Tibial artery (tissue), 4 donors: ENCODE measurements at places on chromosomes 13 and 19.

GRCh38 chr19:19269952-19270694 lies 3.0 kb downstream of the TM6SF2 start:
- no peak for DNase-seq
- H3K27me3 ChIP-seq, result no peaks in the 10 kb centered on the region
- H3K4me1 ChIP-seq, result peaks cover 10% of the 10 kb centered on the region

- peaks cover 37% of the 10 kb centered on the region for H3K4me1 ChIP-seq
- H3K36me3 ChIP-seq, result no peaks in the 10 kb centered on the region
- no peak overlapping the region for H3K4me3 ChIP-seq
Measured at GRCh38 chr13:33263976-33264619, 21.5 kb downstream of the STARD13 start.

- no peaks in the 10 kb centered on the region for H3K27me3 ChIP-seq
- H3K27ac ChIP-seq, result no peak overlapping the region
Measured at GRCh38 chr19:18253716-18254115, 20.5 kb downstream of the IQCN start.

- no peaks in the 10 kb centered on the region for H3K36me3 ChIP-seq
- DNase-seq, result no peak
- no peak overlapping the region for H3K4me3 ChIP-seq
- H3K27me3 ChIP-seq, result no peaks in the 10 kb centered on the region
- H3K4me1 ChIP-seq, result no peaks in the 10 kb centered on the region
- no peak overlapping the region for H3K27ac ChIP-seq
Measured at GRCh38 chr13:105538346-105538745, 997.1 kb downstream of the EFNB2 start.

GRCh38 chr13:91468301-91468700 lies 69.9 kb downstream of the GPC5 start:
- no peak overlapping the region for H3K4me3 ChIP-seq
- no peaks in the 10 kb centered on the region for H3K36me3 ChIP-seq
- no peaks in the 10 kb centered on the region for H3K27me3 ChIP-seq
- H3K27ac ChIP-seq, result no peak overlapping the region
- H3K4me1 ChIP-seq, result no peaks in the 10 kb centered on the region
- DNase-seq, result no peak

GRCh38 chr19:31499281-31500196 lies 150.3 kb upstream of the TSHZ3 start:
- no peak overlapping the region for H3K4me3 ChIP-seq
- no peak for DNase-seq
- H3K4me1 ChIP-seq, result no peaks in the 10 kb centered on the region

DNA sequence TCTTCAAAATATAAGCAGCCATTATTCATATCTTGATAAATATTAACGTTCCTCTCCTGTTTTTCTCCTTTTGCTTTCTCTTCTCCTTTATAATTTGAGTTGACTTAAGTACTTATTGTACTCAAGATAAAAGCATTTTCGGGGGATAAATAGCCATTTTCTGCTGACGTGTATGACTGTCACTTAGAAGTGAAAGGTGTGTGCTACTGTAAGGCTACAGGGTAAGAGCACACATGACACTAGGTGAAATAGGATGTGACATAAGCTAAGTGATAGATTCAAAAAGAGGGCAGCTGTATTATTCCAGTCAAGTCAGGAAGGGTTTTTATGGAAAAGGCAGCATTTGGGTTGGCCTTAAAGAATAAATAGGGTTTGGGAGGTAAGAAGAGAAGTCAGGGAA lies 128.5 kb downstream of the GPC6 start:
- DNase-seq, result no peak
- no peak overlapping the region for H3K27ac ChIP-seq
- H3K4me1 ChIP-seq, result no peaks in the 10 kb centered on the region
- H3K36me3 ChIP-seq, result no peaks in the 10 kb centered on the region
- no peak overlapping the region for H3K4me3 ChIP-seq
- no peaks in the 10 kb centered on the region for H3K27me3 ChIP-seq

DNA sequence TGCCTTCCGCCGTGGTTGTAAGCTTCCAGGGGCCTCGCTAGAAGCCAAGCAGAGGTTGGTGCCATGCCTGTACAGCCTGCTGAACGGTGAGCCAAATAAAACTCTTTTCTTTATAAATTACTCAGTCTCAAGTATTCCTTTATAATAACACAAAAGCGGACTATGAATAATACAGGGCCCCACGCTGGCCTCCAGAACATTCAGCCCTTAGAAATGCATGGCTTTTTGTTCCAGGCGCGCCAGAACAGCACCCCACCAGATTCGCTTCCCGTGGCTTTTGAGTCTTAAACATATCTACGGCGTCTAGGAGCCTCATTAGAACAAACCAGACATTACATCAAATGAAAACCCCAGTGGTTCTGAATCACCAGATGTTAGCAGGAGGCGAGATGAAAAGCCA lies 75.1 kb downstream of the SLC15A1 start:
- no peaks in the 10 kb centered on the region for H3K36me3 ChIP-seq
- DNase-seq, result no peak
- no peak overlapping the region for H3K4me3 ChIP-seq
- no peaks in the 10 kb centered on the region for H3K4me1 ChIP-seq
- H3K27ac ChIP-seq, result no peak overlapping the region

DNA sequence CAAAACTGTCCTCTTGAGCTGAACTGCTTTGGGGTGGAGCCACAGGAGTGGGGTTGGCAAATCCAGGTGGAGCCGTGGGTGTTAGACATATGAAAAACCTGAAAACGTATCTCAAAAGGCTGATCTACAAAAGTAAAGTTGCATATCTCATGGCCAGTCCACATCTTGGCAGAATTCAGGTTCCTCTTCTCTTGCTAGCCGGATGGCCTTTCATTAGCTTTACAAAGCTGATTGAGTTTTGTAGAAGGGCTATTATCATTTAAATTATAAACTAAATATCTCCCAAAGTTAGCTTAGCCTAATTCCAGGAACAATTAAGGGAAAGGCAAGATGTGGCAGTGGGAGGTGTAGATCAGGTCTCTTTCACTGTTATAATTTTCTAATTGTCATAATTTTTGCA lies 1427.7 kb downstream of the EFNB2 start:
- no peak overlapping the region for H3K4me3 ChIP-seq
- H3K27me3 ChIP-seq, result no peaks in the 10 kb centered on the region
- H3K27ac ChIP-seq, result no peak overlapping the region
- DNase-seq, result no peak
- no peaks in the 10 kb centered on the region for H3K36me3 ChIP-seq
- no peaks in the 10 kb centered on the region for H3K4me1 ChIP-seq

DNA sequence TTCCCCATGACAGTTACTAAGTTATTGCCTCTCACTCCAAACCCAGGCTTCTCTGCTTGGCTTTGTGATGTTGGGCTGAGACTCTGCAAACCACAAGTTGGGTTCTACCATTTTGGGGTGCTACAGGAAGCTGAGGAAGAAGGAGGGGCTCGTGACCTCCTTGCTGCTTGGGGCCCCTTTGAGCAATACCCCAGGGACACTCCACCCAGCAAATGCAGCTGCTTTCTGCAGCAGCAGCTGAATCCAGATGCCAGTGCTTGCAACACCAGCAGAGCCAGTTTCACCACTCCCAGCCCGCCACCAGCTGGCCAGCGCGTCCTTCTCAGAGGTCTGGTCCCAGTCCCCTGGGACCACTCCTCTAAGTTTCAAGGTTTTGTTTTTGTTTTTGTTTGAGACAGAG lies 22.0 kb upstream of the UBAC2 start:
- H3K36me3 ChIP-seq, result no peaks in the 10 kb centered on the region
- no peak overlapping the region for H3K27ac ChIP-seq
- no peak overlapping the region for H3K4me3 ChIP-seq

- peaks cover 61% of the 10 kb centered on the region for H3K27me3 ChIP-seq
- DNase-seq, result no peak
- no peak overlapping the region for H3K4me3 ChIP-seq
- no peaks in the 10 kb centered on the region for H3K36me3 ChIP-seq
- H3K27ac ChIP-seq, result no peak overlapping the region
- H3K4me1 ChIP-seq, result peaks cover 5% of the 10 kb centered on the region
Measured at GRCh38 chr19:19227217-19227616, 15.5 kb downstream of the NCAN start.

GRCh38 chr13:85586422-85586831 lies 212.8 kb downstream of the SLITRK6 start:
- H3K4me3 ChIP-seq, result no peak overlapping the region
- no peak for DNase-seq
- no peaks in the 10 kb centered on the region for H3K4me1 ChIP-seq
- no peaks in the 10 kb centered on the region for H3K36me3 ChIP-seq
- no peaks in the 10 kb centered on the region for H3K27me3 ChIP-seq
- H3K27ac ChIP-seq, result no peak overlapping the region

GRCh38 chr19:55304279-55304978 lies 20.6 kb downstream of the BRSK1 start:
- H3K36me3 ChIP-seq, result no peaks in the 10 kb centered on the region
- no peak overlapping the region for H3K27ac ChIP-seq
- H3K27me3 ChIP-seq, result peaks cover 2% of the 10 kb centered on the region
- H3K4me3 ChIP-seq, result no peak overlapping the region

- H3K27ac ChIP-seq, result no peak overlapping the region
- no peak overlapping the region for H3K4me3 ChIP-seq
- H3K27me3 ChIP-seq, result peaks cover 12% of the 10 kb centered on the region
- no peaks in the 10 kb centered on the region for H3K36me3 ChIP-seq
Measured at GRCh38 chr13:26017196-26017921, 34.5 kb downstream of the SHISA2 start.

- no peaks in the 10 kb centered on the region for H3K4me1 ChIP-seq
- H3K4me3 ChIP-seq, result no peak overlapping the region
- DNase-seq, result no peak
- H3K36me3 ChIP-seq, result no peaks in the 10 kb centered on the region
Measured at GRCh38 chr13:55660851-55661250, 1479.9 kb upstream of the PRR20A start.

DNA sequence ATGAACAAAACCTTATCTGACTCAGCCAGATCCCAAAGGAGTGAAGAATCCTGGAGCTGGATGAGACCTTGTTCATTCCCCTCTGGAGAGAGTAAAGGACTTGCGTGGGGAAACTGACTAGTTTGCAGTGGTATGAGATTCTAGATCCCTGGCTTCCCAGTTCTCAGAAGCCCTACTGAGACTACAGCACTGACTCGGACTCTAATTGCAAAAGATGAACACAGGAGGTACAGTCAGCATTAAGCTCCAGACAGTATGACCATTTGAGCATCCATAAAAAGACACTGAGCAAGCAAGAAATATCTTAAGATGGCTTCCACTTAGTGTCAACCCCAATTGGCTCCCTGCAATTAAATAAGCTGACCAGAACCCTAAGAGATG lies 6.8 kb downstream of the ZC3H4 start:
- DNase-seq, result no peak
- peak overlapping the region; percentile 98 for H3K27ac ChIP-seq
- H3K4me1 ChIP-seq, result peaks cover 58% of the 10 kb centered on the region

DNA sequence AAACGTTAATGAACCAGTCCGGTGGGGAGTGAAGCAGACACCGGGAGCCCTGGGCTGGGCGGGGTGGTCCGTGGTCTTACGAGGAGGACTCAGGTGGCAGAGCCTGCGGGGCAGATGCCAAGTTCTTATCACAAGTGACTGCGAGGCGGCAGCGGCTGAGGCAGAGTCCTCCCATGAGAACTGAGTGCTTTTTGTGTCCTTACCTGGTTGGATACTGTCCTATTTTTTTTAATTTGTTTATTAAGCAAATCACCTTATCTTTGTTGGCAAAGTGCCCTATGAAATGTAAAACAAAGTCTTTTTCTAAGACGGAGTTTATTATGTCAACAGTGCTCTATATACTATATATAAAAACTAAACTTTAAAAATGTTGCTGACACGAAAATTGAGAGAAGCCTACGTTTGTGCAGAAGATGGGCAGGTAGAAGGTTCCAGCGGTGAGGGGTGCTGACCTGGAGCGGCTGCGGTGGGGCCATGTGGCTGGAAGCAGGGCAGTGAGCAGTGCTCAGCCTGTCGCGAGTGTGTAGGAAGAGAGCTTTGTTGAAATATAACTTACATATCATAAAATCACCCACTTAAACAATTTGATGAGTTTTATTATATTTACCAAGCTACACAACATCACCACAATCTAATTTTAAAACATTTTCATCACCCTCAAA lies 82.2 kb downstream of the ATP11A start:
- H3K27me3 ChIP-seq, result no peaks in the 10 kb centered on the region
- DNase-seq, result no peak
- no peaks in the 10 kb centered on the region for H3K36me3 ChIP-seq

DNA sequence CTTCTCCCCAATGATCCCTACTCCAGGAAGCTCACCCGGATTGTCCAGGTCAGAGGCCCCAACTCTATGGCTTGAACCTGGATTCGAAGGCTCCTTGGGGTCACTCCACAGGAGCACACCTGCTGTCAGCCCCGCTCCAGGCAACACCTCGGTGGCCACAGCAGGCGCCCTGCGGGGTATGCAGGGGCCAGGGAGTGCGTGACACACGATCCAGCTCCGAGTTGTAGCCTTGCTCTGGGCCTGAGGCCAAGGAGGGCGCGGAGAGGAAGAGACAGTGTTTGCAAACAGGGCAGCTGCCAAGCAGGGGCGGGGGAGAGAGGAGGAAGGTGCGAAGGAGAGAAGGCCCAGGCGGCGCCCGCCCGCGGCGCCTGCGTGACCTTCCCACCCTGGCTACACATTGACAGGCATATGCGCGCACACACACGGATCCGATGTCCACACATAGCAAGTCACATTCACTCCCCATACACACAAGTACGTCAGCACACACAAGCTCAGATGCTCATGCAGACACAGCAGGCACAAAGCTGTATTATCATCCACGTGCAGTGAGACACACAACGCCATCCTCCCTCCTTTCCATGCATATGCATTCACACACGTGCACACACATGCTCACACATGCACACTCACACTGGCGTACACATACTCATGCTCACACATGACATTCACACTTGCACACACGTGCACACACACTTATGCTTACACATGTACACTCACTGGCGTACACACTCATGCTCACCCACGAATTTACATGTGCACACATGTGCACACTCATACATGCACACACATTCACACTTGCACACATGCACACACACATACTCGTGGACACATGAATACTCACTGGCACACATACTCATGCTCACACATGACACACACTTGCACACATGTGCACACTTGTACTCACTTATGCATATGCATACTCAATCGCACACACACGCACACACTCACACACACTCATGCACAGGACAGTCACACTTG lies 10.4 kb downstream of the SBK2 start:
- no peaks in the 10 kb centered on the region for H3K4me1 ChIP-seq
- peaks cover 74% of the 10 kb centered on the region for H3K27me3 ChIP-seq
- DNase-seq, result no peak
- H3K27ac ChIP-seq, result no peak overlapping the region
